Mesenteric fat pad (tissue), 1 donor: ENCODE measurements at places on chromosomes 6 and 20. TPM values are rescaled to one million over a fixed set of nuclear protein-coding genes. Genes with fewer than 3 reads are reported as not detected.

- no peak for DNase-seq
These were observed 12.4 kb downstream of the WFDC3 start for GRCh38 chr20:45779011-45779915.

Gene CSE1L
- 41.6 TPM for total RNA-seq

- no peak for DNase-seq
These were observed 180.8 kb upstream of the CHD6 start for GRCh38 chr20:41798930-41799502.

GRCh38 chr20:2822073-2822472 is 5.9 kb downstream of the TMEM239 start:
- DNase-seq, result no peak

DNA sequence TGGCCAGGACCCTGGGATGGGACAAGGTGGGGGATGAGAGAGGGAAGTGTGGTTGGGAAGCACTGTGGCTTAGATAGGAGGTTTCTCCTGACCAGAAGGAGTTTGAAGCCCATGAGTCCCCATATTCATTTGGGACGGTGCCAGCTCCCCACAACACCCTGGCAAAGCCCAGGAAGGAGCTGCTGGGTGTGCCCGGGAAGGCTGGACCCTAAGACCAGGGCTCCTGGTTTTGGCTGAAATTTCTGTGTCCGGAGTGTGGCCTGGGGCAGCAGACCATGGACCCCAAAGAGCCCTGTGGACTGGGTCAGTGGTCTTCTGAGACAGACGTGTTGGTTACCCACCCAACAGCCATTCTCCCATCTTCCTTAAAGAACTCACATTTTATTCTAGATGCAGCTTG is 15.2 kb downstream of the MAPK13 start:
- DNase-seq, result peak; percentile 57

Gene BNIP5
- total RNA-seq, result not detected

DNA sequence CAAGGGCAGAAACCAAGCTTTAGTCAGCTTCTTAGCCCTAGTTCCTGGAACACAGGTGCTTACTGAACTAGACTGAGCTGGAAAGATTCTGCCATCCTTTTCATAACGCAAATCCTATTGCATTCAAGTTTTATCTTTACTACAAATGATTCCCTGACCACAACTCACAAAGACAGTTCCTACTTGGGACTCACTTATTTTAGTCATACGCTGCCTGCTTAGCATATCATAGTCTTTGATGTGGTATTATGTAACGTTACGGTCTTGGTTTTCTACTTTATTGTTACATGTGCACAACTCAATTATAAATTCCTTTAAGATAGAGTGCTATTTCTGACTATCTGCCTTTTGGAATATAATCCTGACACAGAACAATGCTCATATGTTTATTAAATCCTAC is 59.1 kb downstream of the BLOC1S5 start:
- DNase-seq, result no peak

DNA sequence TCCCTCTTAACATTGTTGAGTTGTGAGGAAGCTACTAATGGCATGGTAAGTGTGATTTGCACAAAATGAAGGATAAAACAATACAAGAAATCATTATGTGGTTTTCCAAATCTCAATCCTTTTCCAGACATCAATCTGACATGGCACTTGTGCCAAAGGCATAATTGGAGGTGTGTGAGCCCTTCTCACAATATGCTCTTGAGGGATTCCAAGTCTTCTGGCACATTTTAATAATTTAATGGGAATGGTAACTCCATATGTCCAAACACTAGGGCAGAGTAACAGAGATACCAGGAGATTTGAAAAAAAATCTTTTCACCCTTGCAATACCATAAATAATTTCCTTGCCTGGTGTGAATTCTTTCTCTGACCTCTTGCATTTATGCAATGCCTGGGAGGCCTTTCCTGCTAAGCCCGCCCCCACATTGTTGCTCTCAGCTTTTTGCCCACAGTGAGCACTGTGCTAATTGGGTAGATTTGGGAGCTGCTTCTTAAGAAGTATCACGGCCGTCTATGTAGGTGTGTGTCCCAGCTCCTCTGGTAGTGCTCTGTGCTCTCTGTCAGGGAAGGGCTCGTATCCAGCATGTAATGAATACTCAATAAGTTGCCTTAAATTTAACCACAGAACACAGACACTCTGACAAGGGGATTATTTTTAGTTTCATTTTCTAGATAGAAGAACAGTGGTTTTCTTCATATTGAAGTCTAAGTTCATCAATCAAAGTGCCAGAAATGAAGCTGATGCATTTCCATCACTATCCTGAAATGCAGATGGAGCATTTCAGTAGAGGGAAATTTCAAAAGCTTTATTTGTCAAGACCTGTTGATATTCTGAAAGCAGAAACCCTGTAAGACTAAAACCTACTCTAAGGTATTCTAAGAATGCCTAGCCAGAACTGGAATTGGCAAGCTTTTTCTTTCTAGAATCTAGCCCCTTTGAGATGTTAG is 54.4 kb upstream of the CEP85L start:
- no peak for DNase-seq

DNA sequence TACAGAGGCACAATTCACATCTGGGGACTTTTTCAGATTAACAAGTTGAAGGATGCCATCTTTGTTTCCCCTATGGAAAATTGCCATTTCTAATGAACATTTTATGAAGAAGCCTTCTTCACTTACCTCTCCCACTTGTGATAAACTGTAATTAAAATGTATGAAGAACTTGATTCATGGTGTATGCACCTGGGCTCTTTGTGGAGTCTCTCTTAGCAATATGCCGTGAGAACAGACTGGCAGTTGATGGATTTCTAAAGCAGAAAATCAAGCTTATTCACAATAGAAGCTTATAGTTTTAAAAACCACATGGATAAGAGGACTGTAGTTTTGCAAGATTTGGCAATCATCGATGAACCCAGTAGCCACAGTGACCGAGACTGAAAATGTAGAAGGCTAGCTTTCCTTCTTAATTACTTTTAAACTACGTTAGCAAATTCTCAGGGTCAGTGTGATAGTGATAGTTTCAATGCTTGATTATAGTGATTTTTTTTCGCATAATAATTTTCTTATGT is 270.6 kb downstream of the PRL start:
- no peak for DNase-seq

- DNase-seq, result no peak
These were observed 91.7 kb upstream of the SOX4 start for GRCh38 chr6:21501815-21502214.

GRCh38 chr20:25296094-25297093 is 48.5 kb downstream of the PYGB start:
- DNase-seq, result no peak

Gene PHACTR3
- 1.8 TPM for total RNA-seq

DNA sequence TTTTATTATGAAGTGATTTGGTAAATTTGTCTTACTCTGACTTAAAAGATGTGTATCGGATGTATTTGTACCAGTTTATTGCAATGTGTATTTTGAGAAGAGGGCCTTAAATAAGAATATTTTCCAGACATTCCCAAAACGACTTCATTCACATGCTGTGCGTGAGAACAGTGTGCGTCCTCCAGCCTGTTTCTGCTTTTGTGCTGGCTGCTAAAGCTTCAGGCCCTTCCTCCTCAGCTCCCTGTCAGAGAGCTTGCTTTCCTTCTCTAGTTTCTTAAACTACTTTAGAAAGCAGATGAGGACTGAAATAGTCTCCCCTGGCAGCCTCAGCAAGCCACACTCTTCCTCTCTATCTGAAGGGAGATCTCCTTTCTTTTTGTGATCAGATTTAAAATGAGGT is 157.8 kb downstream of the SAMD5 start:
- DNase-seq, result no peak

- DNase-seq, result no peak
These were observed 1226.8 kb upstream of the CITED2 start for GRCh38 chr6:140601021-140601808.

Gene HCK
- total RNA-seq, result 35.1 TPM

Gene TRDN
- total RNA-seq, result 0.77 TPM

- no peak for DNase-seq
These were observed 27.8 kb downstream of the PAQR8 start for GRCh38 chr6:52389626-52390360.

Gene FERMT1
- 1.2 TPM for total RNA-seq

GRCh38 chr6:5150551-5151075 is 65.5 kb downstream of the PPP1R3G start:
- no peak for DNase-seq

DNA sequence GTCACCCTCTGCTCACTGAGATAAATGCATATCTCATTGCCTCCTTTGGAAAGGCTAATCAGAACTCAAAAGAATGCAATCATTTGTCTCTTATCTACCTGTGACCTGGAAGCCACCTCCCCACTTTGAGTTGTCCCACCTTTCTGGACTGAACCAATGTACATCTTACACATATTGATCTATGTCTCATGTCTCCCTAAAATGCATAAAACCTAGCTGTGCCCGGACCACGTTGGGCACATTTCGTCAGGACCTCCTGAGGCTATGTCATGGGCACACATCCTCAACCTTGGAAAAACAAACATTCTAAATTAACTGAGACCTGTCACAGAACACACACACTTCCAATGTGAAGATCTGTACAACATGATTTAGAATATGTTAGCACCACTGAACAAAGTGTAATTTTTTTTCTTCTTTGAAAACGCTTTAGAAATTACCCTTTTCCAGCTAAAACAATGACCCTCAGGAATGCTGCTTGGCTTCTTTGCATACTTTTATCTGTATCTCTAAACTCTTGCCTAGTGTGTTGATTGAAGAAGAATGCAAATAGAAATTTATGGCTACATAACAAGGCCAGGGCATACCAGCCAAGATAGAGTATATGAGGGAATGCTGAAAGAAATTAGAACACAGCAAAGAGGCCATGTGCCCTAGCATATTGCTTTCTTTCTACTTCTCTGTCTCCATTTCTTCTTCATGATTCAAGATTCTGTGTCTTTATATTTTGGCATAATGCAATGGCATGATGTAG is 84.6 kb upstream of the DST start:
- DNase-seq, result no peak

DNA sequence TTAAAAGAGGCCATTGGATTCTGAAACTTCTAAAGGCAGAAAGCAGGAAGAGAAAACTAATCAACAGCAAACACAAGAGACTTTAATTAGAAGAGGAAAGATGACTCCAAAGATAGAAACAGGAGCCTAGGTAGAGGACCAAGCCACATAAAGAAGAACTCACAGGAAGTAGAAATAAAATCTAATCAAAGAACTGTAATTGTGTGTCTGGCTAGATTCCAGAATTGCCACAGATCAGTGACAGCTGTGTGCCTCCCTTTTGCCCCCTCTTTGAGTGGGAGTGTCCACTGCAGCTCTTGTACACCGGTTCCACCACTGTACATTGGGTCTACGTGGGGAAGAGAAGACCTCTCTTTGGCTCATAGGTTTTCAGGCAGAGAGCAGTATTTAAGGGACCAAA is 22.3 kb upstream of the THEMIS start:
- DNase-seq, result no peak

Gene PLEKHG1
- total RNA-seq, result 71.1 TPM
